ENCODE measurements at places on chromosomes 16 and 17.

DNA sequence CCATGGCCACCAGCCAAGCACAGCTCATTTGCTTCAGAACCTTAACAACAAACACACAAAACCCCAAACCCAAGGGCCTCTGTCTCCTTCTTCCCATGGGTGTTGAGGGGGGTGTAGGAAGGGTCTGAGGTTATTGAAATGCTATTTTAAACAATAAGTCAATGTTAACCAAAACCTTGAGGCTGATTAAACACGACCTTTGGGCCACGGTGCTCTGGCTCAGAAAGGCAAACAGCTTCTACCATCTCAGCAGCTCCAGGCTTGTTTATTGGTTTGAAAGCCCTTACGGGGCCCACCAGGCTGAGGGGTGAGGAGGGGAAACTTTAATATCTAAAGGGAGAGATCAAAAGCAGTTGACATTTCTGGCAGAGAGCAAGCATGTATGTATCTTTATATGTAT, 185.7 kb upstream of the IRX6 start:
- no peak for DNase-seq
- no peaks in the 10 kb centered on the region for H3K27me3 ChIP-seq
- no peak overlapping the region for H3K4me3 ChIP-seq

GRCh38 chr16:8887952-8888560, 5.9 kb downstream of the LITAFD start:
- H3K36me3 ChIP-seq, result peaks cover 32% of the 10 kb centered on the region
- no peak overlapping the region for H3K27ac ChIP-seq
- H3K4me1 ChIP-seq, result no peaks in the 10 kb centered on the region
- H3K4me3 ChIP-seq, result no peak overlapping the region
- no peaks in the 10 kb centered on the region for H3K27me3 ChIP-seq
- DNase-seq, result no peak

- H3K36me3 ChIP-seq, result peaks cover 69% of the 10 kb centered on the region
- DNase-seq, result no peak
- H3K4me1 ChIP-seq, result no peaks in the 10 kb centered on the region
- H3K27me3 ChIP-seq, result no peaks in the 10 kb centered on the region
These were observed 180.5 kb downstream of the VPS53 start for GRCh38 chr17:534071-534691.

DNA sequence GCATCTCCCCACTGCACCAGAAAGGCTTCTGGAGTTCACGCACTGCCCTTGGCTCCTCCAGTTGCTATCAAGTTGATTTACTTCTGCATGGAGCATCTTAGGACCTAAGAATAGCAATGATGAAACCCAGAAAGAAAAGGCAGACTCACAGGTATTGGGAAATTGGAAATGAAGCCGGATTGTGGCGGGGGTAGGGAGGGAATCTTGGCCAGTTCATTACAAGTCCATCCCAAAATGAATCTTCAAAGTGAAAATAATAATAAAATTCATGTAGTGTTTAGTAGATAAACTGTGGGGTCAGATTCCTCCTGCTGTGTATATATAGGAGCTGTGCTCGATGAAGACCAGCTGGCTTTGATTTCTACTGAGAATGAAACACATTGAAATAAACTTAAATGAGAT, 33.7 kb downstream of the TEKT3 start:
- H3K4me3 ChIP-seq, result no peak overlapping the region
- H3K4me1 ChIP-seq, result no peaks in the 10 kb centered on the region
- H3K36me3 ChIP-seq, result no peaks in the 10 kb centered on the region
- no peak overlapping the region for H3K27ac ChIP-seq

DNA sequence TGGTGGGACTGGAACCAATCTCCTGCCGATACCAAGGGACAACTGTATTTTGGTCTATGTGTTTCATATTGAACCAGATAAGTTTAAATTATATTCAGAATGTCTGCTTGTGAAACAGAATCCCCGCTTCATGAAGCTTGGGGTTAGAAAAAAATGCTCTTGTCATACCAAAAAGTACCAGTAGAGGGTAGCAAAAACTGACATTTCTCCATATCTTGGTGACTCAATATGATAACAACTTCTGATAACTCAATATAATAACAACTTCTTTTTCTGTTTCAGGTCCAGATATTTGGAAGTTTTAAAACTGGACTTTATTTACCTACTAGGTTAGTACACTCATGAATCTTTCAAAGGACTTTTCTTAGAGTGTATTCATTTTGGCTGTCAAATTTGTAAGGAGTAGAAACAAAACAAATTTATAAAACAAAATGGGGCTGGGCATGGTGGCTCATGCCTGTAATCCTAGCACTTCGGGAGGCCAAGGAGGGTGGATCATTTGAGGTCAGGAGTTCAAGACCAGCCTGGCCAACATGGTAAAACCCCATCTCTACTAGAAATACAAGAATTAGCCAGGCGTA, 52.3 kb upstream of the ADCY7 start:
- no peak for DNase-seq
- H3K4me3 ChIP-seq, result no peak overlapping the region
- peaks cover 3% of the 10 kb centered on the region for H3K4me1 ChIP-seq
- no peaks in the 10 kb centered on the region for H3K27me3 ChIP-seq
- H3K36me3 ChIP-seq, result peaks cover 46% of the 10 kb centered on the region

DNA sequence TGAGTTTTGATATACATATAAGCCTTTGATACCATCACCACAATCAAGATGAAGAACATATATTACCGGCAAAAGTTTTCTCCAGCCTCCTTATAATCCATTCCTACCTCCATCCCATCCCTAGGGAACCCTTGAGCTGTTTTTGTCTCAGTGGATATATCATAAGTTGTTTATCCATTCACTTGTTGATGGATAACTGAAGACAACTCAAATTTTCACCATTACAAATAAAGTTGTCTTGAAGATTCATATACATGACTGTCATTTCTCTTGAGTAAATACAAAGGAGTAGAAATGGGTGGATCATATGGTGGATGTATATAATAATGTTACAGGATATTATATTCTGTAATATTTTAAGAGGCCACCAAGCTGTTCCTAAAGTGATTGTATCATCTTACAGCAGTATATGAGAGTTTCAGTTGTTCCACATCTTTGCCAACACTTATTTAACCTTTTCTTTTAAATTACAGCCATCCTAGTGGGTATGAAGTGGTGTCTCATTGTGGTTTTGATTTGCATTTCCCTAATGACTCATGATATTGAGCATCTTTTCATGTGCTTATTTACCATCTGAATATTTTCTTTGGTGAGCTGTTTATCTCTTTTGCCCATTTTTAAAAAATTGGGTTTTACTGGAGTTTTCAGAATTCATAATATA, 17.4 kb downstream of the NF1 start:
- H3K4me1 ChIP-seq, result no peaks in the 10 kb centered on the region
- H3K4me3 ChIP-seq, result no peak overlapping the region

DNA sequence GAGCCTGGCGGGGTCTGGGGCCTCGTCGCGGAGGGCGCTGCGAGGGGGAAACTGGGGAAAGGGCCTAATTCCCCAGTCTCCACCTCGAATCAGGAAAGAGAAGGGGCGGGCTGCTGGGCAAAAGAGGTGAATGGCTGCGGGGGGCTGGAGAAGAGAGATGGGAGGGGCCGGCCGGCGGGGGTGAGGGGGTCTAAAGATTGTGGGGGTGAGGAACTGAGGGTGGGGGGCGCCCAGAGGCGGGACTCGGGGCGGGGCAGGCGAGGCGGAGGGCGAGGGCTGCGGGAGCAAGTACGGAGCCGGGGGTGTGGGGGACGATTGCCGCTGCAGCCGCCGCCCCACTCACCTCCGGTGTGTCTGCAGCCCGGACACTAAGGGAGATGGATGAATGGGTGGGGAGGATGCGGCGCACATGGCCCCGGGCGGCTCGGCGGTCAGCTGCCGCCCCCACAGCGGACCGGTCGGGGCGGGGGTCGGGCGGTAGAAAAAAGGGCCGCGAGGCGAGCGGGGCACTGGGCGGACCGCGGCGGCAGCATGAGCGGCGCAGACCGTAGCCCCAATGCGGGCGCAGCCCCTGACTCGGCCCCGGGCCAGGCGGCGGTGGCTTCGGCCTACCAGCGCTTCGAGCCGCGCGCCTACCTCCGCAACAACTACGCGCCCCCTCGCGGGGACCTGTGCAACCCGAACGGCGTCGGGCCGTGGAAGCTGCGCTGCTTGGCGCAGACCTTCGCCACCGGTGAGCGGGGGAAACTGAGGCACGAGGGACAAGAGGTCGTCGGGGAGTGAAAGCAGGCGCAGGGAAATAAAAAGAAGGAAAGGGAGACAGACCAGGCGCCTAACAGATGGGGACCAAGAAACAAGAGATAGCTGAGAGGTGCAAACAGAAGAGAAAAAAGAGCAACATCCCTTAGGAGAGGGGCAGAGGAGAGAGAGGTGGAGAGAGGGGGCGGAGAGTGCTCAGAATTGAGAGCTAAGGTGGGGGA, at the start of gene PNMT:
Gene PNMT (plus strand): TSS at position 509 of the 980 bp plus-strand sequence. CDS start 23 bp downstream, at position 532.
- H3K27ac ChIP-seq, result peak within 1 kb of the TSS; percentile 74
- H3K4me1 ChIP-seq, result peaks cover 59% of the 10 kb centered on the region
- DNase-seq, result no peak
- no peaks in the 10 kb centered on the region for H3K36me3 ChIP-seq
- no peaks in the 10 kb centered on the region for H3K27me3 ChIP-seq
- H3K4me3 ChIP-seq, result peak within 1 kb of the TSS; percentile 37

DNA sequence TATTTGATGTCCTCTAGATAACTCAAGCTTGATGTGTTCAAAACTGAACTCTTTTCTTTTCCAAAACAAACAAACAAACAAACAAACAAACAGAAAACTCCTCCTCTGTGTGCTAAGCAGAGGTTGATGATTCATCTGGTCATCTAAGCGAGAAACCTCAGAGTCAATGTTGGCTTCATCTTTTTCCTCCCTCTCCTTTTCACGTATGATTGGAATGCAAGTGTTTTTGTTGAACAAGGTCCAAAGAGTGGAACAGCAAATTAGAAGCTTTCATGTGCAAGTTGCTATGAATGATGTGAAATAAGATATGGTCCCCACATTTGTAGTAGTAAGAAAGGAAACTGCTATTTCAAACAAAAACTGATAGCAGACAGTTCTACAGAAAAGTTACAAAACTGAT, 52.5 kb downstream of the TBX4 start:
- no peaks in the 10 kb centered on the region for H3K4me1 ChIP-seq
- no peak overlapping the region for H3K4me3 ChIP-seq
- no peaks in the 10 kb centered on the region for H3K27me3 ChIP-seq
- H3K27ac ChIP-seq, result no peak overlapping the region
- no peaks in the 10 kb centered on the region for H3K36me3 ChIP-seq
- DNase-seq, result no peak

DNA sequence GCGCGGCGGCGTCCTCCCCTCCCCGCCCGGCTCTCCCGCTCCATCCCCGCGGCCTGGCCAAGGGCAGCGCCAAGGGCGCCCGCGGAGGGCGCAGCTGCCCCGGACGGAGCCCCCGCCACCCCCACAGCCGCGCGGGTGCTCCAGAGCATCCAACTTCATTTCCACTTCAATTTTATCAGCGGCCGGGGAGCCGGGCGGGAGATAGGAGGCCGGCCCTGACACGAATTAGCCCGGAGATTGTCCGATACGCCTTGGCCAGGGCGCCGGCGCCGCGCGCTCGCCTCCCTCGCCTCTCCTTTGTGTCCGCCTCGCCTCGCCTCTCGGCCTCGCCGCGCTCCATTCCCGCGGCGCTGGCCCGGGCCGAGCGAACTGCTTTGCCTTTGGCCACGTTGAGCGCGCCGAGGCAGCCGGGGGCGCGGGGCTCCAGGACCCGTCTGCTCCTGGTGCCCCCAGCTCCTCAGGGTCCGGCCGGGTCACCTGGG, 129.1 kb upstream of the LHX1 start:
- H3K4me1 ChIP-seq, result no peaks in the 10 kb centered on the region
- no peak overlapping the region for H3K27ac ChIP-seq
- H3K4me3 ChIP-seq, result no peak overlapping the region
- no peaks in the 10 kb centered on the region for H3K36me3 ChIP-seq
- no peak for DNase-seq
- H3K27me3 ChIP-seq, result no peaks in the 10 kb centered on the region

- H3K4me1 ChIP-seq, result no peaks in the 10 kb centered on the region
- no peaks in the 10 kb centered on the region for H3K36me3 ChIP-seq
- no peak overlapping the region for H3K4me3 ChIP-seq
- no peaks in the 10 kb centered on the region for H3K27me3 ChIP-seq
- no peak for DNase-seq
These were observed 7.6 kb upstream of the GFAP start for GRCh38 chr17:44922746-44923470.

DNA sequence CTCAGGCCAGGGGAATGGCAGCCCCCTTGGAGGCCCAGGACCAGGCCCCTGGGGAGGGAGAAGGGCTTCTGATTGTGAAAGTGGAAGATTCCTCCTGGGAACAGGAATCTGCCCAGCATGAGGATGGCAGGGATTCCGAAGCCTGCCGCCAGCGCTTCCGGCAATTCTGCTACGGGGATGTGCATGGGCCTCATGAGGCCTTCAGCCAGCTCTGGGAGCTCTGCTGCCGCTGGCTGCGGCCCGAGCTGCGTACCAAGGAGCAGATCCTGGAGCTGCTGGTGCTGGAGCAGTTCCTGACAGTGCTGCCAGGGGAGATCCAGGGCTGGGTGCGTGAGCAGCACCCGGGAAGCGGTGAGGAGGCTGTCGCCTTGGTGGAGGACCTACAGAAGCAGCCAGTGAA, 2.4 kb downstream of the ZNF213 start:
- H3K27ac ChIP-seq, result no peak overlapping the region
- peaks cover 26% of the 10 kb centered on the region for H3K36me3 ChIP-seq
- DNase-seq, result no peak

GRCh38 chr17:45371414-45372324, 54.8 kb upstream of the MAP3K14 start:
- no peaks in the 10 kb centered on the region for H3K36me3 ChIP-seq
- peak; percentile 93 for DNase-seq
- peak overlapping the region; percentile 50 for H3K4me3 ChIP-seq
- peaks cover 24% of the 10 kb centered on the region for H3K4me1 ChIP-seq
- H3K27ac ChIP-seq, result peak overlapping the region; percentile 64
- H3K27me3 ChIP-seq, result no peaks in the 10 kb centered on the region

- no peak for DNase-seq
- H3K27ac ChIP-seq, result no peak overlapping the region
- H3K4me1 ChIP-seq, result no peaks in the 10 kb centered on the region
- no peak overlapping the region for H3K4me3 ChIP-seq
- H3K27me3 ChIP-seq, result no peaks in the 10 kb centered on the region
- H3K36me3 ChIP-seq, result no peaks in the 10 kb centered on the region
These were observed 36.3 kb downstream of the GAS7 start for GRCh38 chr17:10162096-10162495.

DNA sequence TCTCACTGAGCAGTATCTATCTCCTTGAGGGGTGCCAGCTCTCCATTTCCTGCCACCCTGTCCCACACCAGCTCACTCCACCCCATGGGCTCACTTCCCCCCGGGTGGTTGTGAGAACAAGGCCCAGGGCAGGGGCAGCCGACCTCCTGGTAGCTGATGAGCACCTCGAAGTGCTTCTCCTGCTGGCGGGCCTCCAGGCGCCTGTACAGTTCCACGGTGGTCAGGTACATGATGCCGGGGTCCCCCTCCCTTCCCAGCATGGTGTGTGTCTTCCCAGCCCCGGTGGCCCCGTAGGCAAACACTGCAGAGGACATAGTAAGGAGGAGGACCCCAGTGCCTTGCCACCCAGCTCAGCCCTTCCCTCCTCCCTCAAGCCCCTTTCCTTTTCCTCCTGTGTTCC, 12.5 kb downstream of the KIF18B start:
- H3K4me3 ChIP-seq, result no peak overlapping the region
- DNase-seq, result no peak
- no peaks in the 10 kb centered on the region for H3K36me3 ChIP-seq
- no peak overlapping the region for H3K27ac ChIP-seq

GRCh38 chr17:66304304-66305174, 2.1 kb downstream of the PRKCA start:
- no peaks in the 10 kb centered on the region for H3K36me3 ChIP-seq
- H3K4me1 ChIP-seq, result peaks cover 7% of the 10 kb centered on the region
- H3K4me3 ChIP-seq, result peak overlapping the region; percentile 12
- H3K27me3 ChIP-seq, result no peaks in the 10 kb centered on the region
